ENCODE measurements at places on chromosomes 6 and 20. TPM values are rescaled to one million over a fixed set of nuclear protein-coding genes. Genes with fewer than 3 reads are reported as not detected.

DNA sequence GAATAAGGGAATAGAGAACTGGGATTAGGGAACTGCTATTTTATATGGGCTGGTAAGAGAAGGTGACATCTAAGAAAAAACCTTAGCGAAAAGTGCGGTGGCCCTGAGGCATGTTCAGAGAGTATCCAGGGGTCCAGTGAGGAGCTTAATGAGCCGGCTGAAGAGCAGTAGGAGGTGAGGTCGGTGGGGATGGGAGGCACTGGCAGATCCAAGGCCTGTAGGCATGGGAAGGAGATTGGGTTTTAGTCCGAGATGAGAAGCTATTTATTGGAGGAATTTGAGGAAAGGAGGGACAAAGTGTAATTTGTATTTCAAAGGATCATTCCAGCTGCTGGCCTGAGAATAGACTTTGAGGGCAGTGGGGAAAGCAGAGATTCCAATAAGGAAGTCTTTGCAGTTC is 123.8 kb downstream of the QKI start:
- no peak for DNase-seq

GRCh38 chr6:87105823-87106222 is 10.9 kb upstream of the CGA start:
- peak; percentile 59 for DNase-seq

- DNase-seq, result peak; percentile 97
Measured at GRCh38 chr6:167855825-167856425, 29.2 kb downstream of the AFDN start.

GRCh38 chr6:18042536-18043145 is 55.2 kb upstream of the KIF13A start:
- DNase-seq, result no peak

GRCh38 chr6:10482636-10483257 is 38.4 kb upstream of the GCNT2 start:
- DNase-seq, result no peak

DNA sequence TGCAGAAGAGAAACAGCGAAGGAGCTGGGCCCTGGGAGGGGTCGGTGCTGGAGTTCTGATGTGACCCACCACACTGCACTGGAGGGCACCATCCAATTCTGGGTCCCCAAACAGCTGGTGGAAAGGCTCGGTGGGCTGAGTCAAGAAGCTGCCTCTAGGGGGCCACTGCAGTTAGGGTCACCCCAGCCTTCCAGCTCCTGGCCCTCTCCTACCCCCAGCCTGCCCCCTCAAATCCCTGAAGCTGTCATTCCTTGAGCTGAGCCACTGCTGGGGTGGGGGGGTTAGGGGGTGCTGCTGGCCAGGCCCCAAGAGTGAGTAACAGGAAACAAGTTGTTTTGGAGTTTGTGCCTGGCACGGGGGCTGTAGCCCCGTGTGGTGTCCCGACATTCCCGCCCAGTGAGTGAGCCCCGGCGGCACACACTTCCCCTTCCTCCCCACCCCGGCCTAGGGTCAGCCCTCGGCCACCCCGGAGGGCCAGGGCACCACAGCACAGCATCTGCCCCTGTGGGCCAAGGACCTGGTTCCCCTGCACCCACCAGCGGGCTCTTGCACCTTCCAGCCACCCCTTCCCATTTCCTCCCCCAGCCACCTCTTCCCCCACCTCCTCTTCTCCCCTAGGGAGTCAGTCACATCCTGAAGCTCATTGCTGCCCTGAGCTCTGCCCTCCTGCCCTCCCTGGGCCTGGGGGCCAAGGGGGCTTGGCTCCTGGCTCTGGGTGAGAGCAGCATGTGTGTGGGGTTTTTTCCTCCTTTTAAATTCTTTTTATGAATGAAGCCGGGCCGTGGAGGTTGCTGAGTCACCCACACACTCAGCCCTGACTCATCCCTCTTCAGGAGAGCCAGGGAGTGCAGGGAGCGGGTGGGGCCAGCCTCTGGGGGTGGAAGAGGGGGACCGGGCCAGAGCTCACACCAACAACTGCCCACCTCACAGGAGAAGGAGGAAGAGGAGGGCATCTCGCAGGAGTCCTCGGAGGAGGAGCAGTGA is 4.6 kb downstream of the SMIM29 start:
- DNase-seq, result peak; percentile 95

- no peak for DNase-seq
Measured at GRCh38 chr6:143117108-143117507, 56.4 kb downstream of the AIG1 start.

DNA sequence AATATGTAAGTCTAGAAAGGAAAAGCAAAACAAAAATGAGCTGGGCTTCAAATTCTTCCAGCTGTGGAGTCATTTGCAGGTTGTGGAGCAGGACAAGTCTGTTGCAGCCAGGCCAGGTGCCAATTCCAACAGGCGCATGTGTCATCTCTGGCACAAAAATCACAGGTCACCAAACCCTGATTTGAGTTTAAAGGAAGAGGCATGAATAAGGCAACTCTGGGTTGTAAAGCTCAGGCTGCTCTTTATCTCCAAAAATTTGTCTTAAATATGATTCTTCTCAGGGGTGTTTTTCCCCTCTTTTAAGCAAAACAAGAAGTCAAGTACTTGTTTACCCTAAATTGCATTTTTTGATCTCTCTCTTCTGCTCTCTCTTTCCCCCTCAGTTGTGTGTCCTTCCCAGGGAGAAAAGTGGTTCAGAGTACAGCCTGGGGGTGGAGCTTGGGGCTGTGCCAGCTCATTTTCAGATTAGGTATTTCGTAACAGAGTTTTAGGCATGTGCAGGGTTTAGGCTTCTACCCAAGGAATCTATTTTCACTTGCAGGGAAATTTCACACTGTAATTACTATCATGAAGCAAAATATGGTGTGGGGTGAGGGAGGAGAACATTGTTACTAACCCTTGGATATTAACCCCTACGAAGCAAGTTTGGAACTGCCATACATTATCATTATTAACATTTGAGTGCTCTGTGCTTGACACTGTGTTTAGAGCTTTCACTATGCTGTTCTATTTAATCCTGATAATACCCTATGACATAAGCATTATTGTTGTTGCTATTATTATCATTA is 8.3 kb upstream of the NCOA3 start:
- peak; percentile 63 for DNase-seq

MLN gene
- total RNA-seq, result not detected

CENPW gene
- total RNA-seq, result 15.0 TPM

TINAG gene
- not detected for total RNA-seq

TFAP2A gene
- total RNA-seq, result 0.72 TPM

LRRC73 gene
- under 0.01 TPM for total RNA-seq

SIRPG gene
- total RNA-seq, result not detected

CRISP2 gene
- total RNA-seq, result not detected

ZBTB2 gene
- 11.7 TPM for total RNA-seq

NELFE gene
- total RNA-seq, result 76.0 TPM
